ENCODE measurements at places on chromosomes 16 and 17.
A peak's percentile ranks its signal among the peaks of the same experiment; 100 is the strongest.

GRCh38 chr16:31246296-31246695 lies 13.5 kb upstream of the ITGAM start:
- DNase-seq = no peak

DNA sequence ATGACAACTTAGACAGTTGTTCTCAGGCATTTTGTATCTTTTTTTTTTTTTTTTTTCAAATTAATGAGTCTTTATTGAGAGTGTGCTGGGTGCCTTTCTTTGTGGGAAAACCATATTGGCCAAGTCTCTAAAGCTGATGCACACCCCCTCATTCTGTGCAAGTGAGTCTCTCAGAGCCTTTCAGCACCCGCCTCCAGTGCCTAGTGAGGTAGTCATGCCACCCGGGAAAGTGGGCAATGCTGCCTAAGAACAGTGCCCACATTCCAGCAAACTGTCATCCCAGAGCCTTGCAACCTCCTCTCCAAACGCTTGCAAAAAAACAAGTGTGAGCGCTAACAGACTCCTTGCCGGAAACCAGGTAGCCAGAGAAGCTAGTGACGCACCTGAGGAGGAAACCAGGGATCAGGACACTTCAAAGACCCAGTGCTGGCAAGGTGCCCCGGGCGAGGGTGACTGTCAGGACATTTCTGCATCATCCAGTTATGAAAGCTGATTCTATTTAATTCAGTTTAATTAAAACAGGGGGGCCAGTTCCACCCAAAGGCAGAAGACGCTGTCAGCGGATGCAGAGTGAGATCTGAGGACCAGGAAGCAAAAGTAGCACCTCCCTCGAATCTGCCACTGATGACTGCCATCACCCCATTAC lies 34.9 kb downstream of the SMARCE1 start:
- no peak for DNase-seq

DNA sequence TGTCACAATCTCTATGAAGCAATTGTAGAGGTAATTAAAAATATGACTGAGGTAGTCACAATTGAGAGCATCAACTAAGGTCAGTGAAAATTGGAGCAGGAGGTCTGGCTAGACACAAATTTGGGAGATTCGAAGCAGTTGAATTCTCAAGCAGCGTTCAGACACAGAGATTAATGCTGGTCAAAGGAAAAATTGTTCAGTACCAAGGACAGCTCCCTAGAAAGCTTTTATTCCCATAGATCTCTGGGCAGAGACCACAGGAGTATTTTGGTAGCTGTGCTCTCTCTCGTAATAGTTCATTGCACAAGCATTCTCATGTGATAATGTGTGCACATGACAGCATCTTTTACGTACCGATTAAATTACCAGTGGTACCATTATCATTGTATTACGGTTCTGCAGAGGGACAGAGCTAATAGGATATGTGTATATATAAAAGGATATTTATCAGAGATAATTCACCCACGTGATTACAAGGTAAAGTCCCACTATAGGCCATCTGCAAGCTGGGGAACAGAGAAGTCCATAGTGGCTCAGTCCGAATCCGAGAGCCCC lies 387.5 kb upstream of the HSBP1 start:
- DNase-seq = no peak

DNA sequence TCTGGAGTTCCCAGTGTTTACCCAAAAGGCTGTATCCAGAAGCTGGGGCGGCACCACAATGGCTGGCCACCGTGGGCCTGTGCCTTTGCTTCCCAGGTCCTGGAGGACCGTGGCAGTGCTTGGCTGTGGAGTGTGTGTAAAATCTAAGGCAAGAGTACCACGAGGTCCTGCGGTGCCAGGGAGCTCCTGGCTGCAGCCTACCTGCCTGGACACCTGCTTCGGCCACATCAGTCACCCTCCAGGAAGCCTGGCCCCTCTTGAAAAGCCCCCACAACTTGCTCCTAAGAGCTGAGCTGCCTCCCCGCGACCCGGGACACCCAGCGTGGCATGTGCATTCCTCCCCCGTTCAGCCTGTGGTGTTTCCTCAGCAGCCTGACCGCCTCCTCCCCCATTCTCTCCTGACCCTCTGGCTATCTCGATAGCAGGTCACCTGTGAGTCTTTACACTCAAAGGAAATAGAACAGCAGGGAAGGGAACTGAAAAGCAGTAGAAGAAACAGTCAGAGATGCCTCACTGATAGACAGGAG lies 7.9 kb downstream of the TIMM22 start:
- no peak for DNase-seq

DNA sequence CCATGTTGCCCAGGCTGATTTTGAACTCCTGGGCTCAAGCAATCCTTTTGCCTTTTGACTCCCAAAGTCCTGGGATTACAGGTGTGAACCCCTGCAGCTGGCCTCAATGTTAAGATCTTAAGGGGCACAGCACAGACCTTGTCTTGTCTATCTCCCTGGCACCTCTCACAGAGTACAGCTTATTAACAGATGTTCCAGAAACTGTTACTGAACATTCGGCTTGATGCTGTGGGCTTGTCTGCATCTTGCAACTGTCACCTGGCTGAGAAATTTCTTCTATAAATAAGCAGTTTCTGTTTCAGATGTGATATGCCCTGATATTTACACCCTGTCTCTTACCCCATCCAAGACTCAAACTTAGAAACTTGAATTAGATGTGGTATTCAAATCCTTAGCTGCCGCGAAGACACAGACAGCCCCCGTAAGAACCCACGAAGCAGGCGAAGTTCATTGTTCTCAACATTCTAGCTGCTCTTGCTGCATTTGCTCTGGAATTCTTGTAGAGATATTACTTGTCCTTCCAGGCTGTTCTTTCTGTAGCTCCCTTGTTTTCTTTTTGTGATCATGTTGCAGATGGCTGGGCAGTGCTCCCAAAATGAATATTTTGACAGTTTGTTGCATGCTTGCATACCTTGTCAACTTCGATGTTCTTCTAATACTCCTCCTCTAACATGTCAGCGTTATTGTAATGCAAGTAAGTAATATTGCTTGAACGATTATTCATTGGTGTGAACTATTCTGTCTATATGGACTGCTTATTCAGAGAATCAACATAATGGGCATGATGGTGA lies at the start of gene TNFRSF17:
TSS of gene TNFRSF17 (plus strand) at position 450 of the 791 bp plus-strand sequence. CDS start at position 565, 115 bp downstream.
- DNase-seq = peak; percentile 84

DNA sequence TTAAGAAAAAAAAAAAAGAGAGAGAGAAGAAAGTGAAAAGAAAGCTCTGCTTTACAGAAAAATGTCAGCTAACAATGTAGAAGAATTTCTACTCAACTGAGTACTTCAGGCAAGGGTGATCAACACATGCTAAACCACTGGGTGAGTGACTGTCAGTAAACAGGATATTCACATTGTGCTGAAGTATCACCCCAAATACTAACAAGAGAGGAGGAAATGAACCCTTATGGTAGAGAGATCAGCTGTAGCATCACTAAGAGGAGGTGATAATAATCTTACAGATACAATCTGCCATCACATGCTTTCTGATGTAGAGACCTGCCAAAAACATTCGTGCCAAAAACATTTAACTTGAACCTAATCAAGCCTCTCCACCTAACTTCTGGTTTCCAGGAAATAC lies 30.7 kb upstream of the ICAM2 start:
- no peak for DNase-seq

DNA sequence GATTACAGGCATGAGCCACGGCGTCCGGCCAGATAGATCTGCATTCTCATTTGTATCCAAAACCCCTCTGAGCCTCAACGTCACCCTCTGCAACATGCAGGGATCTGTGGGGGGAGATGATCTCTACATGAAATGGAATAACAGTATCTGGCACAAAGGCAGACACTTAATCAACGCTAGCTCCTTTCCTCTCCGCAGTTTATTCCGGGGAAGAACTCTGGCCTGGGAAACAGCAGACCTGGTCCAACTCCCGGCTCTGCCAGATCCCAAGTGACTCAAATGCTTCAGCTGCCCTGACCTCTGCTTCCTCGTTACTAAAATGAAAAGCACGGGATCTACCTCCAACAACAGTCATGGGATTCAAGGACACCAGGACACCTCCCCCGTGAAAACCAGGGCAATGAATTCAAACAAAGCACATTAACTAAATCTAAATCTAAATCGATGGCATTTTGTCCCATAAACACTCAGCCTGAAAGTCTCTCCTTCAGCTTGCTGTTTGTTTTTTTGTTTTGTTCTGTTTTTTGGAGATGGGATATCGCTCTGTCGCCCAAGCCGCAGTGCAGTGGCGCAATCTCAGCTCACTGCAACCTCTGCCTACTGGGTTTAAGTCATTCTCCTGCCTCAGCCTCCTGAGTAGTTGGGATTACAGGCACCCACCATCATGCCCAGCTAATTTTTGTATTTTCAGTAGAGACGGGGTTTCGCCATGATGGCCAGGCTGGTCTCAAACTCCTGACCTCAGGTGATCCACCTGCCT lies 78.2 kb downstream of the NXN start:
- DNase-seq = no peak

GRCh38 chr17:76382803-76383545 lies 1.4 kb upstream of the SPHK1 start:
- DNase-seq = peak; percentile 73

DNA sequence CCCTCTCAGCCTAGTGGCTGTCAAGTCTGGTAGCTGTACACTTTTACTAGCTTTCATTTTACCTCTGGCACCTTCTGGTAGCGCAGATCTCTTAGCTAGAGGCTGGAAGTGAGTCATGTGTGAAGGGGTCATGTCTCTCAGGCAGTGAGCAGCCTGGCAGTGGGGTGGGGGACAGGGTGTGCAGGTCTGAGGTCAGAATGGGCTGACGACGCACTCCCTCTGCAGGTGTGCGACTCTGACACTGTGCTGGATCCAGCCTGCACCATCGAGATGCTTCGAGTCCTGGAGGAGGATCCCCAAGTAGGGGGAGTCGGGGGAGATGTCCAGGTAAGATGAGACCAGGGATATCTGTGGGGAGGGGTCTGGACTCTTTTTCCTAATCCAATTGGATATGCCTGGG lies 7.8 kb downstream of the HAS3 start:
- no peak for DNase-seq

DNA sequence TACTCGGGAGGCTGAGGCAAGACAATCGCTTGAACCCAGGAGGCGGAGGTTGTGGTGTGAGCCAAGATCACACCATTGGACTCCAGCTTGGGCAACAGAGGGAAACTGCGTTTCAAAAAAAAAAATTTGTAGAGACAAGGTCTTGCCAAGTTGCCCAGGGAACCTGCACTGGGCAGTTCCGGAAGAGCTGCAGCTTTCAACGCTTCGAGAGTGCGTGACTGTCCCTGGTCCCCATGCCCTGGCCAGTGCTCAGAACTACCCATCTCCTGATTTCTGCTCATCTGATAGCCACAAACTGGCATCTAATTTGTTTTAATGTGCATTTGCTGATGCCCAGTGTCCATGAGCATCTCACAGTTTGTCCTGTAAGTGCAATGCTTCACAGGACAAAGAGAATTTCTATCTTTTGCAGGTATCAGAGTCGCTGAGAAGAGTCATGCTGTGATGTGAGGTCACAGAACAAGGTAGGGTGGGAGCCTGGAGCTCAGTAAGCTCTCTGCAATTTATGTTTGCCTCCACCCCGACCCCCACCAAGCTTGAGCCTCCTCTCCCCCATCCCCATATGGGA lies 3.9 kb downstream of the ACTG1 start:
- DNase-seq = no peak
